T47D (cell line): ENCODE measurements at places on chromosomes 6 and 20.

DNA sequence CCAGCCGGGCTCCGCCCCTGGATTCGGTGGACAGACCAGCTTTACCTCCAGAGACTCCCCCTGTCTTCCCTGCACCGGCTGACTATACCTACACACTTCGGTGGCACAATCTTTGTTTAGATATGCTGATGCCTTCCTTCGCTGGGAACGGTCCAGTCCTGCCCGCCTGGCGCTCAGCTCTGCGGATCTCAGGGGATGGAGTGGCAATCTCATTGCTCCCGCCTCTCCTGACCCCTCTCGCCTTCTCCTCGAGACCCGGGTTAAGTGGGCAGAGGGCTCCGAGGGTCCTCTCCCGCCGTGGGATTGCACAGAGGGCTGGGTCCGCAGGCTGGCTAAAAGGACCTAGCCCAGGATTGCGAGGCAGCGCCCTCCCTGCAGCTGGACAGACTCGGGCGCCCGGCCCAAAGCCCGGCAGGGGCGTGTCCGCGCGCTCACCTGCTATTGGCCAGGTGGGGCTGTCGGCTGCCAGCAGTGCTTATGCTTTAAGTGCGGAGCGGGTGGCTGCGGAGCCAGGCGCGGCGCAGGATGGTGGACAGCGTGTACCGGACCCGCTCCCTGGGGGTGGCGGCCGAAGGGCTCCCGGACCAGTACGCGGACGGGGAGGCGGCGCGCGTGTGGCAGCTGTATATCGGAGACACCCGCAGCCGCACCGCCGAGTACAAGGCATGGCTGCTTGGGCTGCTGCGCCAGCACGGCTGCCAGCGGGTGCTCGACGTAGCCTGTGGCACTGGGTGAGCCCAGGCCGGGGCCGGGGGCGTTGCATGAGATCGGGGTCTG, at the start of gene GNMT:
GNMT (plus strand) TSS at position 512 of the 777 bp plus-strand sequence; CDS start at position 526, 14 bp downstream.
- DNase-seq, result peak; percentile 85

DNA sequence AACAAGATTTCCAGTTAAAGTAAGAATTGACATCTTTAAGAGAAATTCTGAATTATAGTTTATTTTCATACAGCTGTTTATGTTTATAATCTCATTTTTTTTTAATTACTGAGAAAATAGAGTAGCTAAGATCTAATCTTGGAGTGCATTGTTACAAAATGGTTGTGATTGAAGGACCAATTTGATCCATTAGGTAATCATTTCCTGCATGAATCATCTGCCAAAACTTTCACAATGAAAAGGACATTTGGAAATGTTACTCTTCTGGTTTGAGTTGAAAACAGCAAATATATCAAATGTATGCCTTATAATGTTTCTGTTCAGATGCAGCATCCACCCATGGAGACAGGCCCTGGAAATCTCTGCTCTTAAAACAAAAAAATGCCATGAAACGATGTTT, 19.0 kb downstream of the TUBB2A start:
- DNase-seq, result no peak

- DNase-seq, result no peak
Observed at GRCh38 chr6:47307362-47308197, 2.1 kb downstream of the TNFRSF21 start.

DNA sequence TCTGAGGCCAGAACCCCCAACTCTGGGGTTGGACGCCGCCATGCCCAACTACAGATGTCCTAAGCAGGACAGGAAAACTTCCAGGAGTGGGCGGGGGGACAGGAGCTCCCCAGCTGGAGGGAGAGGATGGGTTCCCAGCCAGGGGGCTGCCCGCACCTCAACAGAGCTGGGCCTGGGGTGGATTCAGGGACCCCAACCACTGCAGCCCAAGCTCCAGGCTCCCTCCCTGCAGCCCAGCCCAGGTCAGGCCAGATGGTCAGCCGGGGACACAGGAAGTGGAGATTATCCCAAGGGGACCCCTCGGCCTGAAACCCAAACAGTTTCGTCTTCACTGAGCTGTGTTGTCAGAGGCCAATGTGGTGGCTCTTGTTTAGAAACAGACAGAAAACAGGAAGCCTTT, 9.4 kb downstream of the LAMA5 start:
- DNase-seq, result no peak

DNA sequence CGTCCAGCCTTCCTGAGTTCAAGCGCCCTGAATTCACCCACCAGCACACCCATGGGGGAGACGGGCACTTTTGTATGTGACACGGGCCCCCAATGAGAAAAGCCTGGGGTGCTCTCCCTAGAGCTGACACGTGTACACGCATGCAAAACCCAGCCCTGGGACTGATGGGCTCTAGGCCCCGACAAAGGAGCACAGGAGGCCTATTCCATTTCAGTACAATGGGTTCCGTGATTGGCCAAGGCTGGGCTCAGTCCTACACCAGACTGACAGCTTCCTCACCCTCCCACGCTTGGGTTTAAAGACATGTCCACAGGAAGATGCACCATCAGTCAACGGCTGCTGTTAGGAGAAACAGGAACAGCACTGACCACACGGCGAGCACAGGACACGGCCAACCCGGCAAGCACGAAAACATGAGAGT, 8.8 kb downstream of the ZBTB46 start:
- DNase-seq, result no peak

DNA sequence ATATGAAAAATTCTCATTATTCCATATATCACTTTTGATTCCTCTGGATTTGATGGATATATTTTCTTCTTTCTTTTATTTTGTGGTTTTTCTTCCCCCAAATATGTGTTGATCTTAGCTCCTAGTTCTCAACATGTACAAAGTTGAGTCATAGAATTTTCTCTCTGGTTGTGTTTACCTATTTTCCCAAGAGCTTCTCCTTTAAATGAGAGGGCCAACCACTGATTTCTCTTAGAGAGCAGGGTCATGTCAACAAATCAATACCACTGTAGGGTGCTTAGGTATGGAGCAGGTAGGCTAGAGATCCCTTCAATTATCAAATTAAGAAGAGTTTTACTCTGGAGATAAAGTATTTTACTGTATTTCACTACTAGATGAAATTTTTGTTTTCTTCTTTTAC, 145.7 kb downstream of the BMP5 start:
- no peak for DNase-seq

- no peak for DNase-seq
Observed at GRCh38 chr20:63102721-63103375, 96.1 kb upstream of the BHLHE23 start.

GRCh38 chr20:57421253-57422220, 30.3 kb downstream of the RBM38 start:
- DNase-seq, result no peak

GRCh38 chr20:37095108-37095598, 644 bp downstream of the RBL1 start:
- no peak for DNase-seq

DNA sequence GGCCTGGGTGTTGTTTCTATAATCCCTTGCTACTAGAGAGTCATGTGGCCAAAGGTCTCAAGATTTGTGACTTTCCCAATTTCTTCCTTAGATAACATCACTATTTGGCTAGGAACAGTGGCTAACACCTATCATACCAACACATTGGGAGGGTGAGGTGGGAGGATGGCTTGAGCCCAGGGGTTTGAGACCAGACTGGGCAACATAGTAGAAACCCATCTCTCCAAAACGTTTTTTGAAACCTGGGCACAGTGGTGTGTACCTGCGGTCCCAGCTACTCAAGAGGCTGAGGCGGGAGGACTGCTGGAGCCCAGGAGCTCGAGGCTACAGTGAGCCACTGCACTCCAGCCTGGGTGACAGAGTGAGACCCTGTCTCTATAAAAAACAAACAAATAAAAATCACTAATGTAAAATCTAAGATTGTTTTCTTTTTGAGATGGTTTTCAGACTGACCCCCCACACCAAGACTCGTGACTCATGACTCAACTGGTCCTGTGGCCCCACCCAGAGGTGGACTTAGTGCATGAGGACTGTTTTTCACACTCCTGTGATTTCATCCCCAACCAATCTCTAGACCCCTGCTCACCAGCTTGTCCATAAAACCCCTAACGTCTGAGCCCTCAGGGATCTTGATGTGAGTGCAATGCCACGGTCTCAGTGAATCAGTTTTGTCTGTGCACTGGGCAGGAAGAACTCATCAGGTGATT, 48.3 kb upstream of the KIF16B start:
- DNase-seq, result no peak

DNA sequence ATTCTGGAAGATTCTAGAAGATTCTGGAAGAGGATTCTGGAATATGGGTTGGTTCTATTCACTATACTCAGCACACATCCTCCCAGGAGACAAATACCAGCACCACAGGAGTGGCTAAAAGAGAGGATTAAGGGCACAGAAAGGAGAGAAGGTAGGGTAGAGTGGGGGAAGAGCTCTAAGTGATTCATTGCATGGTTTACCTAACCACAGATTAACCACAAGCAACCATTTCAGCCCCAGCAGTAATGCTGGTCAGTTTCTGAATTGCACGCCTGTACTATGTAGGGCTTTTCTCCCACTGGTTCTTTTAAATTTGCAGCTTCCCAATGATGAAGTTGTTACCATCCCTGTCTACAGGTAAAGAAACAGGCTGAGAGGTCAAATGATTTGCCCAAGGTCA, 192.7 kb upstream of the PMEPA1 start:
- DNase-seq, result no peak

GRCh38 chr6:148611213-148611612, 135.6 kb upstream of the UST start:
- peak; percentile 15 for DNase-seq

DNA sequence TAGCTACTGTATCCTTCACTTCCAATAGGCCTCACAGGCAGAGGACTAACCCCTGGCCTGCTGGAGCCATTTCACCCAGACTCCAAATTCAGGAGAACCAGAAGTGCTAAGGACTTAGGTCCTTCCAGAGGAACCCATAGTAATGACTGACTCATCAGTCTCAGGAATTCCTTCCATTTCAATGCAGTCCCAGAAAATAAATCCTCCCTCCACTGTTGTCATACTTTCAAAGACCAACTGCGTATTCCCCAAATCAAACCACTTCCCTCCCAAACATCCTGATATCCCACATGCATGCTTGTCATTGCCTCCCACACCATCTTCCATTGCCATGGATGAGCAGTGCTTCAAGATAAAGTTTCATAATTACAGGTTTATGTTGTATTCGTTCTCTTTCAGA, 31.8 kb upstream of the NT5E start:
- DNase-seq, result no peak

DNA sequence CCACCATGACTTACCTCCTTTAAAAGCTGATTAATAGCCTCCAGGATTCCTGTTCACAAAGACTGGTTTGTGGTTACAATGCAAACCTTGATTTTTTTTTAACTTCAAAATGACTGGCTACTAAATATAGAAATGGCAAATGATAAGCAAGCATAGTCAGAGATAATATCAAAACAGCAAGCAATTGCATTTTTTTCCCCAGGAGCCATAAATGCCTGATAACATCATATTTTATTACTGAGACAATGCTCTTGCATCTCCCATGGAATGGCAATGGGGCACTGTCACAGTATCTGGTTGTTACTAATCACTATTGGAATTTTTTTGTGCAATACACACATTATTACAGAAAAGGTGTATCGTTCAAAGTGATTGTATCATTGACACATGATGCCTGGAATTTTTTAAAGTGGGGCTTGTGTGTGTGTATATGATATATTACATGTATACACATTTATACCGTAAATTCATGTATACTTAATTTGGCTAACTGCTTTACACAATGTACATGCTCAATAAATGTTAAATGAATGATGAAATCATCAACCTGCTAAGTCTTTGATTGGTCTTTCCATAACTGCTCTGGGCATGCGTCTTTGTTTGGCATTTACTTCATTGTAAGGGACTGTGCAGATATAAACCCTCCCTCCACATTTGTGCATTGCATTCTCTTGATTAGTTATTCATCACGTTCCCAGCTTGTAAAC, 980 bp upstream of the SALL4 start:
- DNase-seq, result no peak

GRCh38 chr20:24132246-24132645, 143.7 kb upstream of the GGTLC1 start:
- no peak for DNase-seq

DNA sequence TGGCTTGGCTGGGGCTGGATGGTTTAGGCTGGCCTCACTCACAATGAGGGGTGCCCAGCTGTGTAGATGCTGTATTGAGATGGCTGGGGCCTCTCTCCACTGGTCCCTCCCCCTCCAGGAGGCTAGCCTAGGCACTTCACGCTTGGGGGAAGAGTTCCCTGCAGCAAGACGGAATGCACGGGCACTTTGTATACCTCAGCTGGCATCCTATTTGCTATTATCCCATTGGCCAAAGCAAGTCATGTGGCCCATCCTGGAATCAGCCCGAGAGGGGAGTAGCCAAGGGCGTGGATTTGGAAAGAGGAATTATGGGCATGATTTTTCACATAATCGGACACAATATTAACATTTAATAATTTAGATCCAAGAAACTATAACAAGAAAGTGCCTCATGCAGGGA, 64.3 kb downstream of the ISM1 start:
- DNase-seq, result peak; percentile 34

GRCh38 chr20:44296011-44296410, 15.0 kb downstream of the FITM2 start:
- DNase-seq, result no peak

GRCh38 chr6:155235087-155235486, 28.7 kb upstream of the CLDN20 start:
- no peak for DNase-seq

DNA sequence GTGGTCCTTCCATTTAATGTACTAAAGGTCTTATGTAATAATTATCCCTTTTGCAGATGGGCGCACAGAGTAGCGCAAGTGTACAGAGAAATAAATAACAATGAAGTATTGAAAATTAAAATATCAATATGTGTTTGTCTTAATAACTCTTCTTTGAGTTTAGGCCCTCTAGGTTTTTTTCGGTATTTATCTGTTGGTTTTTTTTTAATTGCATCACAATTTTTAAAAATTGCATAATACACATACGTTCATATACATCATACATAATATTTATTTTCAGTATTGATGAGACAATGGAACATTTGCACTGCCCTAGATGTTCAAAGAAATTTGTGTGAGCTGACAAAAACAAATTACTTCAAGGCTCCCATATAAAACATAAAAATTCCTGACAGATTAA, 15.1 kb downstream of the ADGRB3 start:
- no peak for DNase-seq

DNA sequence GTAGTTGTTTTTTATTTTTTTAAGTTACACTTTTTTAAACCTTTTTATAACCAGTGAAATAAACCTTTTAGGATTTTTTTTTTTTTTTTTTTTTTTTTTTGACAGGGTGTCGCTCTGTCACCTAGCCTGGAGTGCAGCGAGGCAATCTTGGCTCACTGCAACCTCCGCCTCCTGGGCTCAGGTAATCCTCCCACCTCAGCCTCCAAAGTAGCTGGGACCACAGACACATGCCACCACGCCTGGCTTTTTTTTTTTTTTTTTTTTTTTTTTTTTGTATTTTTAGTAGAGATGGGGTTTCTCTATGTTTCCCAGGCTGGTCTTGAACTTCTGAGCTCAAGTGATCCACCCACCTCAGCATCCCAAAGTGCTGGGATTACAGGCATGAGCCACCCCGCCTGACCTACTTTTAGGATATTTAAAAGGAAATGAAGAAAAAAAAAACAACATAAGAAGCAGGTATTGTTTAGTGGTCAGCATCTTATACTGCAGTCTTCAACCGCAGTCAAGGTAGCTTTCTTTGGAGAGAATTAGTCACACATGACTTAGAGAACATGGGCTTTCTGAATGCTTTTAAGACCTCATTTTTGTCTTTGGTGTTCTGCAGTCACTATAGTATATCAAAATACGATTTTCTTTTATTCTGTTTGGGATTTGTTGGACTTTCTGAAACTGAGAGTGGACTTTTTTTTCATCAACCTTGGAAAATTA, 1.6 kb downstream of the POLR1H start:
- DNase-seq, result no peak
